Activated T-cell treated with anti-CD3 and anti-CD28 coated beads, Interleukin-2, amount 50 U/mL, for 1 hour (primary cell): ENCODE measurements at places on chromosomes 16 and 17.

- no peak for DNase-seq
Measured at GRCh38 chr17:83117583-83117982, 38.2 kb downstream of the METRNL start.

GRCh38 chr17:66654106-66654740, 180.7 kb upstream of the CACNG5 start:
- DNase-seq = no peak

GRCh38 chr17:8105957-8106398, 12.3 kb downstream of the ALOXE3 start:
- DNase-seq = no peak

DNA sequence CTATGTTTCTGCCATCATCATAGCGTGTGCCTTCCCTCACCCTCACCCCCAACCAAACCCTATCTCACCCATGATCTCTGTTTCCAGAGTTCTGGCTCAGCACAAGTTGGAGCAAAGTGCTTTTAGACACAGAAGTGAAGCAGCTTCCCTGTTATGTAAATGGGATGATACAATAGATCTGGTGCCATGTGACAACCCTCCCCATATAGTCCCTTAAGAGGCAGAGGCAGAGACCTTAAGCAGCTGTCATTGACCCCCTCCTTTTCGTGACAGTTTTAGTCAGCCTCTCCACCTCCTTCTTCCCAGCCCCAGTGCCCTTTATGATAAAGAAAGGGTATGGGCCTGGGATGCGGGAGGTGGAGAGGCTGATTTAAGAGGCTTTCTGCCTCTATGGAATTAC, 40.3 kb upstream of the MED13 start:
- DNase-seq = no peak

- no peak for DNase-seq
Measured at GRCh38 chr17:14197057-14197456, 39.6 kb downstream of the CDRT15 start.

DNA sequence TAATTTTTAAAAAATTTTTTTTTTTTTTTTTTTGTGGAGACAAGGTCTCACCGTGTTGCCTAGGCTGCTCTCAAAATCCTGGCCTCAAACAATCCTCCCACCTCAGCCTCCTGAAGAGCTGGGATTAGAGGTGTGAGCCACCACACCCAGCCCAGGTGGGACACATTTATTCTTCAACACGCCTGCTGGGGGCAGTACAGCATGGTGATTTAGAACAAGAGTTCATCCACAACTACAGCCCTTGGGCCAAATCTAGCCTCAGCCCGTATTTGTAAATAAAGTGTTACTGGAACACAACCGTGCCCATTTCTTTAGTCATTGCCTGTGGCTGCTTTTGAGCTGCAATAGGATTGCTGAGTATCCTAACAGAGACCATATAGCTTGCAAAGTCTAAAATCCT, 92.8 kb downstream of the KATNIP start:
- DNase-seq = no peak

- DNase-seq = no peak
Measured at GRCh38 chr17:83089328-83090132, 10.1 kb downstream of the METRNL start.

GRCh38 chr16:51813609-51814008, 662.5 kb upstream of the SALL1 start:
- DNase-seq = no peak

GRCh38 chr17:46977348-46977747, 1.7 kb downstream of the RPRML start:
- no peak for DNase-seq

- DNase-seq = no peak
Measured at GRCh38 chr16:66275775-66276428, 90.6 kb upstream of the CDH5 start.

GRCh38 chr16:24844101-24845030, 1.4 kb upstream of the SLC5A11 start:
- no peak for DNase-seq
